ENCODE measurements at places on chromosomes 7 and 10. TPM values are rescaled to one million over a fixed set of nuclear protein-coding genes. Genes with fewer than 3 reads are reported as not detected.
A peak's percentile ranks its signal among the peaks of the same experiment; 100 is the strongest.

DNA sequence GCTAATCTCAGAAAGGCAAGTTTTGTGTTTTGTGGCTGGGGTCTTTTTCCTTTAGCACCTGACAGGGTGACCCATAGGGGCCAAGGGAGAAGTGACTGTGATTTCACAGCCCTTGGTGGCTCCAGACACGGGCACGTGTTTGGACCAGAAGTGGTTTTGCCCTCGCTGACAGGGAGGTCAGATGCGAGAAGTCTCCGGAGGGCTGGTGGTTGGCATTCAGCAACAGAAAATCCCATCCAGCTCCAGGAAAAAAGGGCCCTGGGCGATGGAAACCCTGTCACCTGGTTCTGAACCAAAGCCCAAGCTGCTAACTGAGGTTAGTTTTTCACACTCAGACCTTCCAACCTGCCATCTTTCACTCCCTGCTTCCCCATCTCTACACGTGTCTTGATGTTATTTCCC is 272.9 kb downstream of the TRIL start:
- H3K4me1 ChIP-seq = peaks cover 25% of the 10 kb centered on the region
- peak overlapping the region; percentile 98 for H3K27ac ChIP-seq
- H3K27me3 ChIP-seq = peaks cover 2% of the 10 kb centered on the region
- H3K4me3 ChIP-seq = peak overlapping the region; percentile 82
- no peak for DNase-seq

DNA sequence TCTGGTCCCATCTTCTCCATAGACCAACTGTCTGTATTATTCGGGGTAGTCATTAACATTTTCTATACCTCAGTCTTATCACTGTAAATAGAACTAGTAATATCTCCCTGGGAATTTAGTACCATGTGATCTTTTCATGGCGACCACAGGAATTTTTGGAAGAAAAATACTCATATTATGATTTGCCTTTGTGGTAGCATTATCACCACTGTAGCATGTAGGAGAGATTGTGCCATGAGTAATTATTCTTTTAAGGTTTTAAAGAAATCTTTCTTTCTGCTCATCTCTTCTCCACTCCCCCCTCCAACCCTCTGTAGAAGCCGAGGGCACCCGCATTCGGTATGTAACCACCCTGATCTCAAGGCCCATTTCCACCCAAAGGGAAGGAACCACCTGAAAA is 25.0 kb downstream of the ZNF365 start:
- no peaks in the 10 kb centered on the region for H3K4me1 ChIP-seq
- DNase-seq = no peak
- H3K36me3 ChIP-seq = peaks cover 4% of the 10 kb centered on the region

DNA sequence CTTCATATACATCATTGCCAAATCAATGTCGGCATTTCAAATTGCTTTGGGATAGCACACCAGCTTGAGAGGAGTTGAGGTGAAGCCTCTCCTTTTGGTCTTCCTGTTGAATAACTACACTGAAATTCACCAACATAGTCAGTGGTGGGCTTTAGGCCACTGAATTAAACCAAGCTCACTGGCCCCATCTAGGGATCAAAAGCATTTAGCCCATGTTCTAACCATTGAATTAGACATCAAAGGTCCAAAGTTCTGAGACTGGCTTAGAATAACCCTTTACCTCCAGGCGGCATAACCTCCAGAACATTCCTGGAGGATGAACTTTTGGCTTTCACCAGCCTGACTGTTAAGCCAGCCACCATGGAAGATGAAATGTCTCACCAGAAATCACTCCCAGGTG is 54.6 kb downstream of the BPGM start:
- H3K27me3 ChIP-seq = no peaks in the 10 kb centered on the region
- no peaks in the 10 kb centered on the region for H3K36me3 ChIP-seq
- no peak overlapping the region for H3K4me3 ChIP-seq
- DNase-seq = no peak
- peaks cover 6% of the 10 kb centered on the region for H3K4me1 ChIP-seq

GRCh38 chr10:1328161-1328823 is 272.1 kb downstream of the WDR37 start:
- no peak overlapping the region for H3K27ac ChIP-seq
- no peak overlapping the region for H3K4me3 ChIP-seq
- H3K27me3 ChIP-seq = no peaks in the 10 kb centered on the region

- no peaks in the 10 kb centered on the region for H3K27me3 ChIP-seq
- no peaks in the 10 kb centered on the region for H3K4me1 ChIP-seq
- no peak for DNase-seq
- no peaks in the 10 kb centered on the region for H3K36me3 ChIP-seq
These were observed 187.2 kb upstream of the CXCL12 start for GRCh38 chr10:44572146-44572545.

DNA sequence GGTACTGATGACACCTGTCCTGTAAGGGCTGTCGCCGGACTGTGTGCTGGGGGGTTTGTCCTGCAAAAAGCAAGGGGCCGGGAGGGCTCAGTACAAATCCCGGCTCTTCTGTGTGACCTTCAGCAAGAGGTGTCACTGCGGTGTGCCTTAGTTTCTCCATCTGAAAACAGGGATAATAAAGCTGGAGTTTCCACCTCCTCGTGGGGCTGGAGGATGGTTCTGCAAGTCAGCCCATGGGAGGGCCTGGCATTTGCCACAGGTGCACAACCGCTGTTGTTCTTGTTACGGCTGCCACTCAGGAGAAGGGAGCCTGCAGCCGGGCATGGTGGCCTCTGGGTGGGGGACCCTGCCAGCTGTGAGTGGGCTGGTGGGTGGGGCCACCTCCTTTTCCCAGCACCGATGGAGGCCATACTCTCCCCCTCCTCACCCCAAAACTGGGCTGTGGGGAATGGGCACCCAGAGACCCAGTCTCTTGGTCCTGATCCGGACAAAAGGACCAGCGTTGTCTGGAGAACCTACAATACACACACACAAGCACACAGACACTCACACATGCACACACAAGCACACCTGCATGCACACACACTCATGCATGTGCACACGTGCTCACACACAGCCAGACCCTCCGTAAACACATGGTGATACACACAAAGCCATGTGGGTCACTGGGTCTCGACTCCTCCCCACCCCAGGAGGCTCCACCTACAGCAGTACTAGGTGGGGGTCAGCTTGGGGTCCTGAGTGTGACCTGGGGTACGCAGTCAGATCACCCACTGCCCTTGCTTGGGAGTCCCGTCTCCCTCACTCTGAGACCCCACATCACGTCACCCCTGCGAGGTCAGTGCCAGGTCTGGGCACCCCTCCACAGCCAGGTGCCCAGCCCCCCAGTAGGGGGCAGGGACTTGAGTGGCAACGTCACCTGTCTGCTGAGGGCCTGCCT is 34.1 kb downstream of the ELFN1 start:
- H3K27ac ChIP-seq = no peak overlapping the region
- peaks cover 53% of the 10 kb centered on the region for H3K36me3 ChIP-seq
- peaks cover 9% of the 10 kb centered on the region for H3K4me1 ChIP-seq
- DNase-seq = no peak
- no peak overlapping the region for H3K4me3 ChIP-seq

FAM25C gene
- polyA plus RNA-seq = not detected

ADAM8 gene
- 4.9 TPM for polyA plus RNA-seq

DNAJC12 gene
- polyA plus RNA-seq = 19.8 TPM

PLXNA4 gene
- polyA plus RNA-seq = 21.2 TPM

CPEB3 gene
- polyA plus RNA-seq = 15.0 TPM

SYT15B gene
- 7.3 TPM for polyA plus RNA-seq
